ENCODE measurements at places on chromosomes 11 and 22.

GRCh38 chr22:32127904-32128303 lies 31.2 kb downstream of the C22orf42 start:
- DNase-seq = no peak

- DNase-seq = no peak
Measured at GRCh38 chr22:46770726-46771125, 8.3 kb downstream of the TBC1D22A start.

DNA sequence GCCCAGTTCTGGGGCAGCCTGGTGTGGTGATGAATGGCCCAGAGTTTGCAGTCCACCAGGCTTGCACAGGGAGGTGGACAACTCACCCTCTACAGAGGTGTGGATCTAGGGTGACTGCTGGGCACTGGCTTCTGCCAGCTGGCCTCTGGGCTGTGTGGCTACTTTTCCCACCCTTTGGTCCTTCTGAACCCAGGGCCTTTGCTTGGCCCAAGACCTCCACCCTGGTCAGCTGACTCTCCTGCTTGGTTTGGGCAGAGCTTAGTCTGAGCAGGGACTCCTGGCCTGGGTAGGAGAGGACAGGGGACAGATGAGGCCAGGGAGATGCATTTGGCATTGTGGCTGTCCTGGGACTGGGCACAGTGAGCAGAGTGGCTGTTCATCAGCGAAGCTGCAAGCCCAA lies 83.0 kb upstream of the SHANK2 start:
- DNase-seq = no peak

DNA sequence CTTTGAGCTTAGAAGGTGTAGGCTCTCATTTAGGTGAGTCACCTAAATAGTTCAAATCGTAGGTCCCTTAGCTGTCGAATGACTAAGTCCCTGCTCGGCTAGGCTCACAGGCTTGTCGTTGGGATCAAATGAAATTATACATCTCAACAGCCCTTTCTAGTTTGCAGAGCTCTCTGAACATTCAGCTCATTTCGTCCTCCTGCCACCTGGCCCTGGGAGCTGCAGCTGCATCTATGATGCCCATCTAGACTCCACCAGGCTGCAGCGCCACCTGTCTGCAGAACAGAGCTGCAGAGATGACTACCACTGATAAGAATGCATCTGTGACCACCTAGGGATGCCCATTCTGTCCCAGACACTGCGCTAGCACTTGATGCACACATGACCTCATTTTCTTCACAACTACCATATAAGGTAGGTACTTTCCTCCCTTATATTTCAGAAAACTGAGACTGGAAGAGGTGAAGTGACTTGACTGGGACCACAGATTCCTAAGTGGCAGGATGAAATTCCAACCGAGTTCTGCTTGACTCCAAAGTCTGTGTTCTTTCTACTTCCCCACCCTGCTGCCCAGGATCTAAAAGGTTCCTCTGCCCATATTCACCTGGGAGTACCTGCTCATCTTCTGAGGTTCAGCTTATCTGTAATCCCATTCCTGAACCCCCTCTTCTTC lies 141.1 kb upstream of the NARS2 start:
- DNase-seq = peak; percentile 57

DNA sequence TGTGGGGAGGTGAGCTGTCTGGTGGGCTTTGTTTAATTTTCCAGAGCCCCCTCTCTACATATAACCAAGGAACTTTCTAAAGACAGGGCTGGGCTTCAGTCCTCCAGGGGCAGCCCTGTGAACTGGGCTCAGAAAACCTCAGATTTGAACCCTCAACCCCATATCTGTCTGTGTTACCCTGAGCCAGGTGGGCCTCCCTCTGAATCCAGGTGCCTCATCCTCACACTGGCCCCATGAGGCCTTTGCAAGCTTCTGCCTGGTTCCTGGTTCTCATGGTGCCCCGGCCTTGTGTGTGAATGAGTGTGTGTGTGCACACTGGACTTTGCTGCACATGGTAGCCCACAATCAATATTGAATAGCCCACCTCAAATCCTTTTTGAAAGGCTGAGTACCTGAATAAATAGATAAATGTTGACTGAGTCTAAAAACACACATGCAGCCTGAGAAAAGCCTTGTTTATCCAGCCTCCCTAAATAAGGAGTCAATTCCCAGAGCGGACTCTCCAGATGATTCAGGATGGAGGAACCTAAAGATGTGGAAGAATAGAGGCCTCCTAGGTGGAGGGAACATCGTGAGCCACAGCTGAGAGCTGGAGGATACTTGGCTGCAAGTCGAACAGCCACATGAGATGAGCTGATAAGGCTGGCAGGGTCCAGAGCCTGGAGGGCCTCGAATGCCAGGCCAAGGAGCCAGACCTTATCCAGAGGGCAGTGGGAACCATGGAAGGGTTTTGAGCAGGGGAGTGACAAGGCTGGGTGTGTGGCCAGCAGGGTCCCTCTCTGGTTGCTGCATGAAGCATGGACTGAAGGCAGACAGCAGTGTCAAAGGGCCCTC lies 28.1 kb upstream of the P2RY2 start:
- no peak for DNase-seq

- DNase-seq = peak; percentile 80
Measured at GRCh38 chr11:65454696-65455456, 32.3 kb downstream of the NEAT1 start.

DNA sequence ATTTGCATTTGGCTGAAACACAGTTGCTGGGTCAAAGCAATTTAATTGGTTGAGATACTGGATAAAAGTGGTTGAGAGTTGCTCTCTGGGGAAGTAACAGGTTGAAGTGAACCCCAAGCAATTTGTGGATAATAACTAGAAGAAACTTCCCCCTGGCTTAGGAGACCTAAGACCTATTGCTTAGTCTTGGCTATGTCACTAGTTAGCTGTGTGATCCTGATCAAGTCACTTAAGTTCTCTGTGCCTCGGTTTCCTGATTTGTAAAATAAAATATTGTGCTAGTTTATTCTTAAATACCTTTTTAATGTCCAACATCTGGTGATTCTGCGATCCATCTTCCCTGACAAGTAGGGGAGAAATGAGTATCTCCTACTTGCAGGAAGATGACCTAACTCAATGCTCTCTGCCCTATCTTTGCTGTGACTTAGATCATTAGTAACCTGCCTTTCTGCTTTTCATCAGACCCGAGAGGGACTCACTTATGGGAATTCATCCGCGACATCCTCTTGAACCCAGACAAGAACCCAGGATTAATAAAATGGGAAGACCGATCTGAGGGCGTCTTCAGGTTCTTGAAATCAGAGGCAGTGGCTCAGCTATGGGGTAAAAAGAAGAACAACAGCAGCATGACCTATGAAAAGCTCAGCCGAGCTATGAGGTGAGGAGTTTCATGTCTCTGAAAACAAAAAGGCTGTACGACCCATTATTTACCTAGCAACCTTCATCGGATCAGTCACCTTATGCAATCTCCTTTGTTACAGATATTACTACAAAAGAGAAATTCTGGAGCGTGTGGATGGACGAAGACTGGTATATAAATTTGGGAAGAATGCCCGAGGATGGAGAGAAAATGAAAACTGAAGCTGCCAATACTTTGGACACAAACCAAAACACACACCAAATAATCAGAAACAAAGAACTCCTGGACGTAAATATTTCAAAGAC lies 37.5 kb downstream of the EHF start:
- DNase-seq = no peak

GRCh38 chr11:105372206-105372605 lies 232.6 kb upstream of the CARD18 start:
- no peak for DNase-seq

DNA sequence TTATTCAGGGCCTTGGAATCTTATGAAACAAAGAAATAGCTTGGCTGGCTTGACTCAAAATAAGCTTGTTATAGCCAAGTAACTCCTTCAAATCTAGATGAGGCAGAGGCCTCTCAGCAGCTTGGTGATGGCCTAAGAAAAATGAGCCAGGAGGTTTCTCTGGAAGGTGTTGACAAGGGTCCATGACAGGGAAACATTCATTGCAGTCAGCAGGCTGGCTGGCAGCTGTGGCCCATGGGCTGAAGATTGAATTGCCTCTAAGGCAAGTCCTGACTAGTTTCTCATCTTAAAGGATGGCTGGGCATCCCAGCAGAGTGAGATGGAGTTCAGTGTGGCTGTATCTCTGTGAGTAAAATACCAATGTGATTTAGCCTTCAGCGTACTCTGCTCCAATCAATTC lies 441.0 kb downstream of the NELL1 start:
- DNase-seq = no peak

DNA sequence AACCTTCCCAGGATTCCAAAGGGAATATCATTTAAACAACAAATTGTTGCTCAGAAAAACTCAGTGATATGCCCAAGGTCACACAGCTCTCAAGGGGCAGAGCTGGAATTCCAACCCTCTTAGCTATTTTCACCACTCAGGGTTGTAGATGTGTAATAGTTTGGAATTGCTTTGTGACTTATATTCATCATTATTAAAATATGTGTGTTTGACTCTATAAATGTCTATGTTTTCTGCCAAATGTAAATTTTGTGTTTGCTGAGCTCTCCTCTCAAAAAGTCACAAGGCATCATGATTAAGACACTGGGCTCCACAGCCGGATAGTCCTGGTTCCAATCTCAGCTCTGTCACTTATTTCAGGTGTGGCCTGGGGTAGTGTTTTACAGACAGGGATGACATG lies 407.3 kb downstream of the TMEM135 start:
- DNase-seq = no peak

- no peak for DNase-seq
Measured at GRCh38 chr22:39454385-39454871, 2.4 kb upstream of the MGAT3 start.

DNA sequence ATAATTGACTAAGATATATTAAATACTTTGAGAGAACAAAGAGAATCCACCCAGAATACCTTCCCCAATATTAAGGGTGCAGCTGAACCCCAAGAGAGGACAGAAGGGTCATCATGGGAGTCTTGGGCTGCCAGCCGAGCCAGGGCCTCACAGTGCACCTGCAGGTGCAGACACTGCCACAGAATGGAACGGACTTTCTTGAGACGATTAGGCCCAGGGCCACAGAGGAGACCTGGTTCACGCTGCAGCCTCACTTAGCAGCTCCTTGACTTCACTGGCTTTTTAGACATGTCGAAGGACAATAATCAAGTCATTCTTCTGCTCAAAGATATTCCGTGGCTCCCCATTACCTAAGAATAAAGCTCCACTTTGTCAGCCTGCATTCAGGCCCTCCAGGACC lies 100.6 kb downstream of the PHF21B start:
- DNase-seq = no peak

- DNase-seq = no peak
Measured at GRCh38 chr11:46020084-46020599, 97.7 kb downstream of the LARGE2 start.

DNA sequence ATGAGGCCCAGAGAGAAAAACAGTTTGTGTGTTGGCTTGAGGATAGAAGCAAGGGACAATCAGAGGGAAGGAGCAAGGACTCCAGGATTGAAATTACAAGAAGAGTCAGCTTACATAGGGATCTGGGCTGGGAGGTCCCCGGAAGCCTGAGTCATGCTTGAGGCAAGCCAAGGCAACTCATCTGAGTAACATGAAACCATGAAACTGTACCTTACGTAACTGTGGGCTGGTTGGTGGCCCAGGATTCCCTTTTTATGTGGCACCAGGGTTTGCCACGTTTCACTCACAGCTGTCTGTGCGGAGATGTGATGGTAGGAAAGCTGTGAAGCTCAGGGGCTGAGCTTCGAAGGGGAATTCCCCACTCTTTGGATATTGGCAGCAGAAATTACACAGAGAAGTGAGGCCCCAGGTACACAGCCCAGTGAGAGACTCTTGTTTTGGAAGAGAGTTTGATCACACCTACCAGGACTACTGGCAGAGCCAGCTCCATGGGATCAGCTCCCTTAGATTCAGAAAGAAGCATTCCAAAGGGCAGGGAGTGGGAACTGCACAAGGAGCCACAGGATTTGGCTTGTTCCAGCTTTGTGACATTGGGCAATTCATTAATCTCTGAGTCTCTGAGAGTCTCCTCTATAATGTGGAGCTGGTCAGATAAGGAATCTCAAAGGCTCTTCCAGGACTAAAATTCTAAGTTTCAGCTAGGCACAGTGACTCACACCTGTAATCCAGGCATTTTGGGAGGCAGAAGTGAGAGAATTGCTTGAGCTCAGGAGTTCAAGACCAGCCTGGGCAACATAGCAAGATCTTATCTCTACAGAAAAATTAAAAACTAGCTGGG lies 7.8 kb downstream of the SLC5A1 start:
- DNase-seq = peak; percentile 20

GRCh38 chr11:79312617-79313529 lies 128.0 kb downstream of the TENM4 start:
- DNase-seq = no peak

GRCh38 chr22:39360674-39361413 lies 11.1 kb downstream of the SYNGR1 start:
- no peak for DNase-seq

DNA sequence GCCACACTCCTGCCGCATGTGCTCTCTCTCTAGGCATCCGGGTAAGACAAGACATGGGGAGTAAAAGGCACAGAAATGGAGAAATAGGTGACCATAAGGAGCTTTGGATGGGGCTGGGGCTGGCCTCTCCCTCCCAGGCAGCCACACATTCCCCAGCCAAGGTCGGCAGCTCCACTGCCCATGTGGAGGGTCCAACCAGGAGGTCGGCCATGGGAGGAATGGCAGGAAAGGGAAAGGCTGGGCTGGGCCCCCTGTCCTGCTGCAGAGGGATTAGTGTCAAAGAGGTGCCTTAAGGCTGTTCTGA lies 460 bp upstream of the MUC5AC start:
- DNase-seq = no peak

GRCh38 chr22:46972901-46973831 lies 210.7 kb downstream of the TBC1D22A start:
- no peak for DNase-seq

DNA sequence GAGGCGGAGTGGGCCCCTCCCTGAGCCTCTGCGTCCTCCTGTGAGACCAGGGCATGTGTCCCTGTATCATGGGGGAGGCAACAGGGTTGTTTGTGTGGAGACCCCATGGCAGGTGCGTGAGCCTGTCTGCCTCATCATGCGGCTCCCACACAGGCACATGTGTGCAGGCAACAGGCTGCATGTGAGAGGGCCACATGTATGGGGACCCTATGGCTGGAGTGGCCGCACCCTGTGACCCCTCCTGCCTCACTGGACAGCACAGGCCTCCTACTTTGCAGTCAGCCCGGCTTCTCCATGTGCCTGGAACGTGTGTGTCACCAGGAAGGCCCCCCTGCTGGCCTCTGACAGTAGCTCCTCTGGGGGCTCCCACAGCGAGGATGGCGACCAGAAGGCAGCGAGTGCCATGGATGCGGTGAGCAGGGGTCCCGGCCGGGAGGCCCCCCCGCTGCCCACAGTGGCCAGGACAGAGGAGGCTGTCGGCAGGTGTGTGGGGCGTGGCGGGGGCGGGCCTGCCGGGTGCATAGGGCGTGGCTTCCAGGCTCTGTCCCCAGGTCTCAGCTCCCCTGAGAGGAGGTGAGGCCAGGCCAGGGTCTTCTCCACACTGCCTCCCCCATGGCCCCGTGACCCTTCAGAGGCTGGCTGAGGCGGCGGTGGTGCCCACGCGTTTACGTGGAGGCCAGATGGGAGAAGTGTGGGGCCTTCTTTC lies 34.1 kb downstream of the SBF1 start:
- no peak for DNase-seq

DNA sequence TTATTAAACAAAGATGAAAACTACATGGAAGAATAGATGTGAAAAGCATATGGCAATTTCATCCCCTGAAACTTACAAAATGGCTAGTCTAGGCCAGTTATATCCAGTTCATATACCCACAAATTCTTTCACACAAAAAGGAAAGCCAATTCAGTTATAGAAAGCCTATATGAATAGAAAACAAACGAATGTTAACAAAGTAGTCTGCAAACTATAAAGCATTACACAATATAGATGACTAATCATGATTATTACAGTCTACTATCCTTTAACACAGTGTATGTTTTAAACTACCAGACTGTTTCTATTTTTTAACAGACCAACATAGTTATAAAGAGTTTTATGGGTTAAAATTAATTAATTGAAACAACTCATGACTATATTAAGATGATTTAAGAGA lies 12.1 kb downstream of the DCUN1D5 start:
- no peak for DNase-seq

Data from HepG2 (cell line).